Foreskin melanocyte (primary cell): ENCODE measurements at places on chromosomes 2 and 18.

GRCh38 chr2:198100346-198100745, 296.0 kb downstream of the PLCL1 start:
- no peak for DNase-seq

GRCh38 chr18:62716619-62717168, 1.4 kb downstream of the PHLPP1 start:
- DNase-seq, result peak; percentile 34

DNA sequence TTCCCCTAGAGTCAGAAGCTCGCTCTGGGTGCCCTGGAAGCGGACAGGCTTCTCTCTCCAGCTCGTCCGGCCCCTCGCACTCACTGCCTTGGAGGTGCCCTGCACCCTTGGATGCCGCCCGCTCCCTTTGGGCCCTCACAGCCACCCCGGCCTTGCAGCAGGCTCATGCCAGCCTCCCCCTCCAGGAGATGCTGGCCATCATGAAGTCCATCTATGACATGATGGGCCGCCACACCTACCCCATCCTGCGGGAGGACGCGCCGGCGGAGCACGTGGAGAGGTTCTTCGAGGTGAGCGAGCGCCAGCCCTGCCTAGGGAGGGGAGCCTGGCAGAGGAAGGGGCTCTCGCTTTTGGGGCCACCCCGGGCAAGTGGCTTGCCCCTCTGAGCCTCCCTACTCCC, 20.3 kb upstream of the FAHD2A start:
- DNase-seq, result no peak

- no peak for DNase-seq
These were observed 2.0 kb upstream of the ECEL1 start for GRCh38 chr2:232489516-232490220.

DNA sequence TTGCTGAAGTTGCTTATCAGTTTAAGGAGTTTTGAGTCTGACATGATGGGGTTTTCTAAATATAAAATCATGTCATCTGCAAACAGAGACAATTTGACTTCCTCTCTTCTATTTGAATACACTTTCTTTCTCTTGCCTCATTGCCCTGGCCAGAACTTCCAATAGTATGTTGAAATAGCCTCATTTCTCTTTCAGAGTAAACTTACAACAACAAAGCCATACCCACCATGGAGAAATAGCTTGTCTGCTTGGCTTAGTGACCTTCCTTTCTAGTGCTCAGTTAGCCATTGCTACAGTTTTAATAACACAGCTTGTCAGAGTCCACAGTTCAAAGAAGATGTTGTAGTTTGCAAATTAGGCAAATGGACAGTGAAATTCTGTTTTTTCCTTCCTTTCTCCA, 228.0 kb downstream of the ETAA1 start:
- no peak for DNase-seq

GRCh38 chr2:25570161-25570845, 103.1 kb downstream of the DTNB start:
- DNase-seq, result peak; percentile 75

GRCh38 chr2:142952018-142952417, 74.6 kb downstream of the KYNU start:
- no peak for DNase-seq

- DNase-seq, result peak; percentile 44
These were observed 80.5 kb upstream of the CAVIN2 start for GRCh38 chr2:191927319-191927867.

DNA sequence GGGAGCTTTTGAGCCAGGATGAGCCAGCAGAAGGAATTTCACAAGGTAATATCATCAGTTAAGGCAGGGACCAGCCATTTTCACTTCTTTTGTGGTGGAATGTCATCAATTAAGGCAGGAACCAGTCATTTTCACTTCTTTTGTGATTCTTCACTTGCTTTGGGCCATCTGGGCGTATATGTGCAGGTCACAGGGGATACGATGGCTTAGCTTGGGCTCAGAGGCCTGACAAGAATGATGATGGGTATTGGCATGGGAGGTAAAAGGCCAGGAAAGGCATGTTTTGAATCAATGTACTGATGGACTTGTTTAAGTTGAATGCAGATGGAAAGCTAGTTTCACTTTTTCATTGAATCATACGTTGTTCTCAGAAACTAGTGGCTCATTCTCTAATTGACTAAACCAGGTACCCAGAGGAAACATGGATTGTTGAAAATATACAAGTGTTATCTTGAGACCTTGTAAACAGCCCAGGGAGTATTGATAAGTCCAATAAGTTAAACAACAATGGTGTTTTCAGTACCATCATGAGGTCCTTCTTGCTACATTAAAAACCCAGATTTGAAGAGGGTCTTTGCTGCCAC, 1672.5 kb upstream of the DDX18 start:
- DNase-seq, result no peak

- no peak for DNase-seq
These were observed 72.9 kb upstream of the TFPI start for GRCh38 chr2:187627153-187627552.

- no peak for DNase-seq
These were observed 67.6 kb downstream of the NEURL3 start for GRCh38 chr2:96437512-96437911.

DNA sequence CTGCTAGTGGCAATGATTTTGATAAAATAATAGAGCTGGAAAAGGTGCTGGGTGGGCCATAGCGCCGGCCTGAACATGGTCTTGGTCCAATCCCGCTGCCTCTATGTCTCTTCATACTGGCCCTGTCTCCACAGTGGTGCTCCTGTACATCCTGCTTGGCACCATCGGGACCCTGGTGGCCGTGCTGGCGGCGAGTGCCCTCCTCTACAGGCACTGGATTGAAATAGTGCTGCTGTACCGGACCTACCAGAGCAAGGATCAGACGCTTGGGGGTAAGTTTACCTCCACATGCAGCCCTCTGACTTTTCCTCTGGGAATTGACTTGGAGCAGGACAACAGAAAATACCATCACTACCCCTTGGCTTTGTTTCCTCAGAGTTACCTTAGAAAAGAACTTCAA, 24.0 kb downstream of the IL18RAP start:
- no peak for DNase-seq
